WERI-Rb-1 (cell line): ENCODE measurements at places on chromosomes 3 and 15.

- DNase-seq: no peak
Measured at GRCh38 chr3:43183456-43183855, 77.6 kb upstream of the POMGNT2 start.

- DNase-seq: no peak
Measured at GRCh38 chr3:158101335-158102241, 4.6 kb downstream of the SHOX2 start.

- DNase-seq: no peak
Measured at GRCh38 chr3:187976365-187976900, 177.5 kb upstream of the LPP start.

- no peak for DNase-seq
Measured at GRCh38 chr3:48532271-48532976, 24.2 kb downstream of the PFKFB4 start.

- DNase-seq: no peak
Measured at GRCh38 chr3:131716007-131716406, 213.2 kb upstream of the MRPL3 start.
